Lung microvascular endothelial cell (primary cell): ENCODE measurements at places on chromosomes 2 and 18.

- DNase-seq, result no peak
Observed at GRCh38 chr2:2503864-2504418, 172.9 kb upstream of the MYT1L start.

- DNase-seq, result no peak
Observed at GRCh38 chr2:96154506-96155380, 9.5 kb upstream of the DUSP2 start.

DNA sequence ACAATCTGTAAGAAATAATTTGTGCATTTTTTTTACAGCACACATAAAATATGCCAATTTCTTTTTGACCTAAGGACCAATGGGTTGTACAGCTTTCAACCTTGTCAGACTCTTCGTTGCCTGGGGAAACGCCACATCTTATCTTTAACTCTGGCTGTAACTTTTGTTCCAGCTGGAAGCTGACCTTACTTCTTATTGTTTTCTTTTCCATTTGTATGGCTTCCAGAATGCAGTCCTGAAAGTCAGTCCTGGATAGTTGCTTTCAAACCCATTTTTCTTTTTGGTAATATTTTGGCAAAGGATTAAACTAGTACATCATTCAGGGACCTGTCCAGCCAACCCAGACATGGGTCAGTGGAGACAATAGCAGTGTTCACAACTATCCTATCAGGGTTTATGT is 686.5 kb upstream of the CDH2 start:
- no peak for DNase-seq

DNA sequence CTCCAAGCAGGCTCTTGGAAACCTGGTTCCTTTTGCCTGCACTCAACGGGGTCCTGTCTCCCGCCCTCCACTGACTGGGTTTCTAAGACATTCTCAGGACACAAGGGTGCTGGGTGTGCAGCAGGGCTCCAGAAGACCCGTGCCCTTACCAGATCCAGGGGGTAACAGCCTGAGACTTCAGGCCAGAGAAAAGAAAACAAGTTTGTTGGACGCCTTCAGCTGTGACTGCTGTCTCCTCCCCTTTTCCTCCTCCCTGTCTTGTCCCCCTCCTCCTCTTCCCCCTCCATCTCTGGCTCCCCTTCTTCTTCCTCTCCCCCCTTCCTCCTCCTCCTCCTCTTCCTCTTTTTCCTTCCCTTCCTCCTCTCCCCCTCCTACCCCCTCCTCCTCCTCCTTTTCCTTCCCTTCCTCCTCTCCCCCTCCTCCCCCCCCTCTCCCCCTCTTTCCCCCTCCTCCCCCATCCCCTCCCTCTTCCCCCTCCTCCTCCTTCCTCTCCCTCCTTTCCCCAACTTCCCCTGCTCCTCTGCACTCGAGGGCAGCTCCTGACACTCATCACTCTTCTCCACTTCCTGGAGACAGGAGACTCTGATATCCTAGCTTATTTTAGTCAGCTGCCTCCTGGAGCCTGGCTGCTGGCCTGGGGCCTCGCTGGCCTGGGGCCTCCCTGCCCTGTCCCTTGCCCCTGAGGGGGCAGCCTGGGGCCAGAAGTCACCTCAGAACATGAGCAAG is 12.4 kb downstream of the ADRA2B start:
- no peak for DNase-seq

GRCh38 chr2:186733414-186733813 is 39.6 kb downstream of the FAM171B start:
- DNase-seq, result no peak

DNA sequence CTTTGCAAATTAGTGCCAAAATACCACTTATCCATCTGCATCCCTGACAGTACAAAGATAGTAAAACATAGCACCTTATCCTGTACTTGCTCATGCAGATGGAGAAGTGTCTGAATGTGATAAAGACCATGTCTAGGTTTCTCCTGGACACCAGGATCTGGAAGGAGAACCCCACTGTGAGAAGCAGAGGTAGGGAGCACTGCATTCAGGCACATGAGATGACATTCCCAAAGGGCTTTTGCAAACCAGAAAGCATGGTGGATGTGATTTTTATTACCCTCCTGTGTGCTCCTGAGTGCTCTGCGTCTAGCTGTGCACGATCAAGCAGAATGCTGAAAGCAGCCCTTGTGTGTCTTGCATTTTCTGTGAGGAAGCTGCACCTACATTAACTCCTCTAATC is 857.6 kb upstream of the ID2 start:
- no peak for DNase-seq

- DNase-seq, result no peak
Observed at GRCh38 chr2:19408592-19408991, 50.2 kb upstream of the OSR1 start.

DNA sequence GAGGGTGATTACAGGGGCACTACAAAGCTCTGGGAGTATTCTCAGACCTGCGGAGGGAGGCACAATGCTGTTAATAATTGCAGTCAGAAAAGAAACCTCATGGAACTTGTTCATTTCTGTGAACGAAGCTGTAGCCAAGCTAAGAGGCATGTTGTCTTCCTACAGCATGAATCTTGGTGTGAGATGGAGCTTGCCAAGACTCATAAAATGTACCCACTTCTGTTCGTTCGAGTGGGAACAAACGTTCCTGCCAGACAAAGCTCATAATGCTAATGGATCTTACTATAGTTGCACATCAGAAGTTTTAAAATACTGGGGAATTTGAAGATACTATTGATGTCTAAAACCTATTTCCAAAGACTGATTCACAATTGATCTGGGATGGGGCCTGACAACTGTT is 489.1 kb downstream of the ZEB2 start:
- DNase-seq, result no peak

DNA sequence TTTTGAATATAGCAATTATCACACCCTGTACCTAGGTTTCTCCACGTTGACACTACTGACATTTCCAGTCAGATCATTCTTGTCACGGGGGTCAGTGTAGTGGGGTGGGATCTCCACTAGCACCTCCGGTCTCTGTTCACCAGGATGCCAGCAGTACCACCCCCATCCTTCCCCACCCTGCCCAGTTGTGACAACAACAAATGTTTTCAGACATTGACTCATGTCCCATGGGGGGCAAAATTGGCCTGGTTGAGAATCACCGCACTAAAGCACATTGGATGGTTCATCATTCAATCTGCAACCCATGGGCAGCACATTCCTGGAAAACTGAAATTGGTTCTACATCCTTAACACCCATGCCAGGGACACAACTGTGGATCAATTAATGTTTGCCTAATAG is 32.3 kb downstream of the FEZ2 start:
- DNase-seq, result peak; percentile 32

GRCh38 chr2:64737547-64737946 is 83.8 kb upstream of the SERTAD2 start:
- no peak for DNase-seq

DNA sequence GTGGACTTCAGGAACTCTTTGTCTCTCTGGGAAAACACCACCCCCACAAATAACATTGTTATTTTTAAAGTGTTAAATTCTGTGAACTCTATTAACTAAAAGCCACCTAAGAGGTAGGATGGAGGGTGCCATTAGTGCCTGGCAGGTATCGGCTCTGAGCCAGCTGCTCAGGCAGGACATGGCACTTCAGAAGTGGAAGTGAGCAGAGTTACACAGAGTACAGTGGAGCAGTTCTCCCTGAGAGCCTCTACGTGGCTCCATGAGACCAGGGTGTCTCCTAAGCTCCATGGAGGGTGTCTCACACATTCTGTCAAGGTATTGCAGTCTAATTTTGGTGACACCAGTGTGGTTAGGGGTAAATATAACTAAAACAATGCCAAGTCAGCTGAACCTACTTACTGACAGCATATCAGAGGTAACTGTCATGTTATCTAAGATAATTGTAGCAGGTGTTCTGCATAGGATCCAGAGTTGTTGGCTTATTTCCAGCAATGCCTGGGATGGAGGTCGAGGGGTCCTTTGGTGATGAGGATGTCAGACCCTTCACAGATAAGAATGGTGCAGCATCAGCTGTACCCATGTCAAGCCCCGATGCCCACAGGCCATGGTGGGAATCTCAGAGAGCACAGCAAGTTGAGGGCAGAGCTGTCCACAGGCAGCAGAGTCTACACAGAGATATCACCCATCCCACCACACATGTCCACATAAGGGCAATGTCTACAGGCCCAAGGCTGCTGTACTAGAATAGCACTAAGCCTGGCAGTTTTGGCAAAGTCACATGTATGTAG is 8.6 kb upstream of the MALL start:
- no peak for DNase-seq

DNA sequence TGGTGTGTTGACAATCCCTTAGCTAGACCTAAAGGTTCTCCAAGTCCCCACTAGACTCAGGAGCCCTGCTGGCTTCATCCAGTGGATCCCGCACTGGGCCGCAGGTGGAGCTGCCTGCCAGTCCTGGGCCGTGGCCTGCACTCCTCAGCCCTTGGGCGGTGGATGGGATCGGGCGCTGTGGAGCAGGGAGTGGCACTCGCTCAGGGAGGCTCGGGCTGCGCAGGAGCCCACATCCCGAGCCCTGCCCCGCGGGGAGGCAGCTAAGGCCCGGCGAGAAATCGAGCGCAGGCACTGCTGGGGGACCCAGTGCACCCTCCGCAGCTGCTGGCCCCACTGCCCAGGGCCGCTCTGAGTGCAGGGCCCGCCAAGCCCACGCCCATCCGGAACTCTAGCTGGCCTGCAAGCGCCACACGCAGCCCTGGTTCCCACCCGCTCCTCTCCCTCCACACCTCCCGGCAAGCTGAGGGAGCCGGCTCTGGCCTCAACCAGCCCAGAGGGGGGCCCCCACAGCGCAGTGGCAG is 20.8 kb upstream of the ROCK1 start:
- DNase-seq, result no peak

DNA sequence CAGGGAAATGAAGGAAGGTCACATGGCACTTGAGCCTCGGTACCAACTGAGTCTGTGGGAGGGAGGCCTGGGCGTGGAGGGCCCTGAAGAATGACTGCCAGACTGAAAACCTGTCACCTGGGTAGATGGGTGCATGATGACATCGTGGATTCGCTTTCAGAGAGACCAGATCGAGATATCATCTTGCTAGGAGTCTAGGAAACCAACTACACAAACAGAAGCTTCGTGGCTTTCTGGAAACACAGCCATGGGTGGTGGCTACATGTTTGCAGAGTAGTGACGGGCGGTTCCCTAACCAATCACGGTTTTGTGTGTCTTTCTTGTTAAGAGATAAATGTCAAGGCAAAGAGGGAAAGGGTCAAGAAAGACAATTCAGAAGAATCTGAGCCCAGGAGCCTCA is 155.0 kb downstream of the EIPR1 start:
- DNase-seq, result peak; percentile 23

GRCh38 chr2:54666131-54666633 is 57.3 kb upstream of the EML6 start:
- DNase-seq, result peak; percentile 60

GRCh38 chr2:196742216-196742615 is 57.3 kb downstream of the GTF3C3 start:
- no peak for DNase-seq

DNA sequence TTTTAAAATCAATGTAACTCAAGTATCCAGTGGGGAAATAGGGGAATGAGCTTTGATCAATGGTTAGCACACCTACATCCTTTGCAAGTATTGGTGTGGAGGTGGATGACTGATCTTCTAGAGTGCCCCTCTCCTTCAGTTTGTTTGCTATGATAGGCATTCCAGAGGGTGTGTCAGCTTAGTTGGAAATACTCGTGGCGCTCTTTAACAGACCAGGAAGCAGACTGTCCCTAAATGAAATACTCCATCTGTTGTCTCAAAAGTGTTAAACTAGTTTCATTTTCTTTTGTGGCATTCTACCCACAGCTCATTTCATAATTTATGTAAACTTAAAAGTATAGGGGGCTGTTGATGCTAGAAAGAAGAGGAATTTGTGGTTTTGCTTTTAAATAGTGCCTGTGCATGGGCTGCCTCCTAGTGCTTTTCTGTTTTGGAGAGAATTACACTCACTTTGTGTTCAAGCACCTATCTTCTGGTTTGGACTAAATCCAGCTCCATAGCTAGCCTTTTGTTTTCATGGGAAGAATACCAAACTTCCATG is 66.2 kb downstream of the STAT1 start:
- peak; percentile 58 for DNase-seq

- DNase-seq, result no peak
Observed at GRCh38 chr2:216661639-216662375, 28.6 kb downstream of the IGFBP2 start.

DNA sequence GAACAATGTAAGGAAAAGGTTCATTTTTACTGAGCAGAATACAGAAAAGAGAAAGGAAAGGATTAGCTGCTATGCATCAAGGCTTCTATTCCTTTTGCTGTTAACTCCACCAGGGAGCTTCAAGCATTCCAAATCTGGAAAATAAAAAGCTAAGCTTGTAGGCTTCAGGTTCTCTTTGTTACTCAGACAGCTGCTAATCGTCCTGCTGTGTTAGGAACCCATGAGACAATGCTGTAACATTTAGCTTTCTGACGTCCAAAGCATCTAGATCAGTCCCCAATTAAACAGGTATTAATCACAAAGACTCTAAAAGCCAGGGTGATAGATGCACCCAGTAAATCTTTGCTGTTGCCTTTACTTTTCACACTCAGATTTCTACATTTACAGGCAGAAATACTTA is 103.8 kb downstream of the EPHA4 start:
- no peak for DNase-seq

DNA sequence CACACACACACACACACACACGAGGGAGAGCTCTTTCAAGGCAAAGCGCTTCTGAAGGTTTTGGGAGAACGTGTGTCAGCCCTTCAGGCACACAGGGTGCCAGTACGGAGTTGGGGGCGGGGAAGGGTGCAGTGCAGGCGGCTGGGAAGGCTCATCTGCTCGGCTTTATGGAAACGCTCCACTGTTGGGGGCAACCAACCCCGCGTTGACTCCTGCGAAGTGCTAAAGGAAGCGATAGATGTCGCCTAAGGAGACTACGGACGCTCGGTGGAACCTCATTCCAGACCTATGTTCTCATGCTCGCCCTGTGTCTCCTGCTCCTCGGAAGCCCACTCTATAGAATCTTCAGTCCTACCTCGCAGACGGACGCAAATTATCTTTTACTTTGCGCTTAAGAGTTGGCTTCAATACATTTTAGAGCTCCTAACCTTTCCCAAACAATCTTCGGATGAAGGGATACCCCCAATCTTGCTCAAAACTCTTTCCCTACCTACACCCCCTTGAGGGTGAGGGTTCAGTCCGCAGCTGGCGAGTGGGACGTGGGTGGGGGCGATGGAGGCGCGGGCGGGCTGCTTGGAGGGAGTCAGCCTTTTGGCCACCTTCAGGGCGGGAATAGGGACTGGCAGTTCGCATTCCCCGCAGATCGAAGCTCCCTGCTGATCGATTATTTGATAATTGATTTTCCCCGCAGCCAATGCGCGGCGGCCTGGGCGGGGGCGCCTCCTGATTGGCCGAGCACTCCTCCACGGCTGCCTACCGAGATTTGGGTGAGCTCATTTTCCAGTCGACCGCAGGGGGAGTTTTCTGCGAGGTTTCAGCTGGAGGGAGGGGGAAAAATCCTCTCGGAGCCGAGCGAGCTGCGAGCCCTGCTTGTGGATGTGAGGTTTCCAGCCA is 1.9 kb upstream of the MEIS1 start:
- peak; percentile 97 for DNase-seq

GRCh38 chr18:58966005-58966677 is 101.5 kb downstream of the ZNF532 start:
- DNase-seq, result no peak

- no peak for DNase-seq
Observed at GRCh38 chr2:161836664-161837063, 212.4 kb downstream of the SLC4A10 start.

GRCh38 chr2:86074256-86074655 is 31.4 kb downstream of the POLR1A start:
- no peak for DNase-seq

- DNase-seq, result peak; percentile 78
Observed at GRCh38 chr18:56043641-56044061, 455.7 kb upstream of the TCF4 start.

- DNase-seq, result no peak
Observed at GRCh38 chr2:100257939-100258338, 64.4 kb downstream of the LONRF2 start.
